SJCRH30 (cell line): ENCODE measurements at places on chromosomes 1 and 21.

- no peak for DNase-seq
These were observed 122.3 kb downstream of the ZMYM4 start for GRCh38 chr1:35390600-35391494.

- peak; percentile 82 for DNase-seq
These were observed 63.4 kb downstream of the CD2 start for GRCh38 chr1:116817582-116818064.

DNA sequence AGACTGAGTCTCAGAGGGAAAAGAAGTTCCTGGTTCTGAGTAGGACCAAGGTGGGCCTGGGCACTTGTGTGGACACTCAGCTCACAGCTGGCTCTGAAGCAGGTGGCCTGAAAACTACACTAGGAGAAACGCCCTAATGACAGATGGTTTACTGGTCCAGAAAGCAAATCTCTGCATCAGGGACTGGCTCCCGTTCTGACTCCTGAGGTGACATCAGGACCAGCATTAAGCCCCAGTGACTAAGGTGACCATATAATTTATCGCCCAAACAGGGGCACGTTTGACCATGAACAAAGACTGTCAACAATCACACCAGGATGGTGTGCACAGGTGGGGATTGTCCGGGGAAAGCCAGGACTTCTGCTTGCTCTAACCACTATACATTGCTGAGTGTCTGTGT is 12.2 kb upstream of the CD34 start:
- no peak for DNase-seq

DNA sequence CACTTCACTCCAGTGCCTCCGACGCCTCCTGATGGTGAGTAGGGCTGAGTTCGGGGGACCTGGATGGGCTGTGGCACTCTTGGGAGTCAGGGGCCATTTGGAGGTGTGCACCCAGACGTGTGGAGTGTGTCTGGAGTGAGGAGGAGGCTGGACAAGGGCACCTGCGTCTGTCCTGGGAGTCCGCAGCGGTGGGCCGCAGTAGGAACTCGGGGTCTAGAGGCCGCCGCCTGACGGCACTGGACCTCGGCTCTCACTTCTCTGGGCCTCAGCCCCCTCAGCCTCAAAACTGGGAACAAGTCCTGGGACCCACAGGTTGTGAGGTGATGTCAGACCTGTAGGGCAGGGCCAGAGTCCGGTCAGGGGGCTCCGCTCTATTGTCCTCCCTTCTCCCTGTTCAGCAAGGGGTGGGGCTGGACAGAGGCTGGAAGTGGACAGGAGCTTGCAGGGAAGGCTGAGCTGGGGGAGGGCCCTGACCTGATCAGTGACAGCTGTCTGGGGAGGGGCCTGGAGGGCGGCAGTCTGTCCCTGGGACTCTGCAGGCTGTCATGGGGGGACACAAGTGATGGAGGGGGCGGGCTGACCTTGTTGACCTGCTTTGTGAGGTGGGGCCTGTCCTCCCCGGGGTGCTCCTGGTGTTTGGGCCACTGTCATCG is 15.5 kb downstream of the AGRN start:
- no peak for DNase-seq

- no peak for DNase-seq
These were observed 69.3 kb upstream of the BCAR3 start for GRCh38 chr1:93750955-93751354.

GRCh38 chr1:90821788-90822359 is 104.8 kb upstream of the BARHL2 start:
- peak; percentile 29 for DNase-seq

- DNase-seq: no peak
These were observed at the start of gene KRTAP12-1 for GRCh38 chr21:44681861-44682579. Gene KRTAP12-1 (minus strand): TSS chr21:44682163. CDS start chr21:44682123, 40 bp downstream.

- DNase-seq: no peak
These were observed 41.1 kb downstream of the ZNF678 start for GRCh38 chr1:227604446-227604845.

GRCh38 chr1:30409476-30410152 is 313.8 kb downstream of the MATN1 start:
- DNase-seq: no peak

DNA sequence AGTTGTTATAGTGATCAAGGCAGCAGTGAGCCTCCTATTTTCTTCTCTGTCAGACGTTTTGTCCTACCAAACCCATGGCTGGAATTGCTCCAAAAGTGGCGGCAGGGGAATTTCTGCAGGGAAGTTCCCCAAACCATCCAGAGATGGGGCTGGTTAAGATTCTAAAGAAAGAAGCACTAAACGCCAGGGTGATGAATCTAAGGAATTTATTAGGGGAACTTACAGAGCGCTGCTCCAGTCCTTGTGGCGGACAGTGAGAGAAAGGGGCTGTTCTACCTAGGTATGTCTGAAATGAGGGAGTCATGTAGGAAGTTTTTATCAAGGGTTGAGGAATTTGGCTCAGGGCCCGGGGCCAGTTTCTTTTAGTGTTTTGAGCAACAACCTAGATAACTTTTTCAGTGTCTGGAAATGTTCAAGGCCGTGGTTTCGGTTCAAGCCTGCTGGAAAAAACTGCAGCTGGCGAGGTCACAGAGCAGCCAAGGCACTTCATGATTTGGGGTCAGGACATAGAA is 222.4 kb upstream of the B3GALT2 start:
- peak; percentile 16 for DNase-seq

GRCh38 chr1:229221106-229222019 is 49.5 kb upstream of the RAB4A start:
- DNase-seq: peak; percentile 86

- no peak for DNase-seq
These were observed 15.2 kb downstream of the NR5A2 start for GRCh38 chr1:200042552-200043335.

DNA sequence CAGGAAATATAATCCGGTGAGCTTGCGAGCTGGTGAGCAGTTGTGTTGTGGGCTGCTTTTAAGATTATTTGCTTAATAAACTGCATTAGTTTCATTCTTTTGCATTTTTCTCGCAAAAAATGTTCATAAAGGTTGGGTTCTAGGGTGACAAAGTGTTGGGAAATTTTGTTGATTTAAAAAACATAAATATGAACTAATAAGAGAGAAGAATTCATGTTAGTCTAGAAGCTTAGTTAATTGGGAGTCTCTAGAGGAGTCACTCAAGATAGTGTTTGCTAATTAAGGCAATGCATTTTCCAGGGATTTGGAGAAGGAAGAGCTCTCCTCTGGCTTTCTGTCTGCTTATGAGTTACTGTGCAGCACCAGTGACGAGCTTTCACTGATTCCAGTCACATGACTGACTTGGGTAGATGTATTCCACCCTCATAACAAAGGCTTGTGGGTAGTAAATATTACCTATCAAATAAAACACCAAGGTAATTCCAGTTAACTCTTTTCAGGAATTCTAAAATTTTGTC is 417.0 kb downstream of the PTBP2 start:
- no peak for DNase-seq
